WERI-Rb-1 (cell line): ENCODE measurements at places on chromosomes 1 and 21.
A peak's percentile ranks its signal among the peaks of the same experiment; 100 is the strongest.

GRCh38 chr1:41305576-41306363 lies 55.5 kb upstream of the FOXO6 start:
- no peak for DNase-seq

- no peak for DNase-seq
Observed at GRCh38 chr1:22040286-22040623, 12.3 kb upstream of the CDC42 start.

DNA sequence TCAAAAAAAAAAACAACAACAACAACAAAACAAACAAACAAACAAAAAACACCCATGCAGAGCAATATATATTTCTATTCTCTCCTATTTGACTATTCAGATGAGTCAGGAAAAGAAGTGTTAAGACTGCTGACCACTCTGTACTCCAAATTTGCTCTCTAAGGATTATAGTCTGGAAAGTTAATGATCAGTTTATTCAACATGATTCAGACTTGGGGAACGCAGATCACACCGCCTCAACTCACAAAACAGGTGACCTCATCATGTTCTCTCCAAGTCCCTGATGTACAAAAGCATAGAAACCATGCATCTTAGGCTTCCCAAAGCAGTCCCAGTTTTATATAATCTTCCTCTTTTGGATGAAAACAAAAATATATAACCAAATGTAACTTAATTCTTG lies 51.9 kb upstream of the PRRC2C start:
- DNase-seq = no peak

DNA sequence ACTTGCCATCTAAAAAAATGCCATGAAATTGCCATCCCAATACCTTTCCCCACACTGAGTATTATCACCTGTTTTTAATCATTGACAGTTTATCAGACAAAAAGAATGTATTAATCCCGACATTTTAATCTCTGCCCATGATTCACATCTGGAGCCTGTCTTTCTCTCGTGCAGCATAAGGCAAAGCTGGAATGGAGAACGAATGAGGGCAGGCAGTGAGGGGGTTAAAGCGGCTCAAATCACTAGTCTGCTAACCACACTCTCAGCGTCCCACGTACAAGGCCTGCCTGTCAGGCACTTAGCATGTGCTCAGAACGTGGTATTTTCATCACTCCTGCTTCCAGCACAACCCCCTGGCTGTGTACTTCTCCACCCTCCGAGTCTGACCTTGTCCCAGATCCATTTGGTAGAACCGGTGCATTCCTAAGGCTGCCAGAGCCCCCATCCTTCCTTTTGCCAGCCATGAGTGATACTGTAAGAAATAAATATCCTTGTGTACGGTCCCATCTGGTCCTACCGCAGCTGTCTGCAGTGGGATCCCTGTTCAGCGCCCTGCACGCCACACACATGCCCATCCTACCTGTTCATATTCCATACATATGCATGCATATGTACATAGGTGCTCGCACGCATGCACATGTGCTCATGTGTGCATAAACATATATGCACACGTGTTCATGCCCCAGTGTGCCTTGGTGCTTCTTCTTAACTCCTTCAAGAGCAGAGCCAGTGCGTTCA lies 34.6 kb upstream of the FHAD1 start:
- DNase-seq = no peak

DNA sequence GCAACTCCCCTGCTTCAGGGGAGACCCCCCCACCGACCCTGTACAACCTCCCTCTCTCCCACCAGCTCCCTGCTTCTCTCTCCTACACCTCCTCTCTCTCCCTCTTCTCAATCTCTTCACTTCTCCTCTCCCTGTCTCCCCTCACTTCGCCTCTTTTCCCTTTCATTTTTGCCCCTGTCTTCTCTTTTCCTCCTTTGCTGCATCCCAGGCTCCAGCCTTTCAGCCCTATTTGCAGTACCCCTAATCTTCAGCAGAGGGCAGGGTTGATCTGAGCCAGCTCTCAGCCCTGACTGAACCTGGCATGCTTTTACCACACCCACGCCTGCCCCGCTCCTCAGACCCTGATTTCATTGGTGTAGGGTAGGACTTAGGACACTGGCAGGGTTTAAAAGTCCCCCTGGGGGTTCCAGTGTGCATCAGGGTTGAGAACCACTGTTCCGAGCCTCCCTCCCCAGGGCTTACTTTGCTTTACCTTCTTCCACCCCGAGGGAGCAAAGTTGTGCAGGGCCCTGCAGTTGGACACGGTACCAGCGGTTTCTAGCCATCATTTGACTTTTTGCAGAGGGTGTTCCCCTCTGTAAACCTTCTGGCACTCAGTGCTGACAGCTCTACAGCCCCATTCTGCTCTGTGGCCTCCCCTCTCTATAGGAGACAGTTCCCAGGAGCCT lies 67.3 kb upstream of the CNTN2 start:
- DNase-seq = peak; percentile 91

GRCh38 chr1:187987236-187987776 lies 1158.6 kb downstream of the PLA2G4A start:
- DNase-seq = no peak

DNA sequence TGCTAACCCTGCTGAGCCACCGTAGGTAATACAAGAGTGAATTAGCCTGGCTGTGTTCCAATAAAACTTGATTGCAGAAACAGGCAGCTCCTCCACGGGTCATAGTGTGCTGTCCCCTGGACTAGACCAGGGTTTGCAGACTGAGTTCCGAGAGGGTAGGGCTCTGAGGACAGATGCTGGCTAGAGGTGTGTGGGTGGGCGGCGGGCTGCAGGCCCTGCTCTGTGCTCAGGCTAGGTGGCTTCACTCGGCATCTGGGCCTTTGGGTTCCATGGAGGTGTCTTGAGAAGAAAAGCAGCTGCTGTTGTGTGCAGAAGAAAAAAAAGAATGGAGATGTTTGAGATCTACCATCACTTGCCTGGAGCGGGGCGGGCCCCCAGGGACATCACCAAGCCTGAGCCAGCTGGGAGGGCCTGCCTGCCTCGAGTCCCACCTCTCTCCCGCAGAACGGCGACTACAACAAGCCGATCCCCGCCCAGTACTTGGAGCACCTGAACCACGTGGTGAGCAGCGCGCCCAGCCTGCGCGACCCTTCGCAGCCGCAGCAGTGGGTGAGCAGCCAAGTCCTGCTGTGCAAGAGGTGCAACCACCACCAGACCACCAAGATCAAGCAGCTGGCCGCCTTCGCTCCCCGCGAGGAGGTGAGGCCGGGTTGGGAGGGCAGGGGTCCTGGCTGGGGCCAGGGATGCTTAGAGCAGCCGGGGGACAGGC lies 7.9 kb downstream of the TMEM201 start:
- no peak for DNase-seq

- no peak for DNase-seq
Observed at GRCh38 chr1:3711780-3712451, 40.3 kb upstream of the CCDC27 start.
